Activated CD4-positive, alpha-beta T cell treated with anti-CD3 and anti-CD28 coated beads for 24 hours (primary cell): ENCODE measurements at places on chromosomes 7 and 10.

DNA sequence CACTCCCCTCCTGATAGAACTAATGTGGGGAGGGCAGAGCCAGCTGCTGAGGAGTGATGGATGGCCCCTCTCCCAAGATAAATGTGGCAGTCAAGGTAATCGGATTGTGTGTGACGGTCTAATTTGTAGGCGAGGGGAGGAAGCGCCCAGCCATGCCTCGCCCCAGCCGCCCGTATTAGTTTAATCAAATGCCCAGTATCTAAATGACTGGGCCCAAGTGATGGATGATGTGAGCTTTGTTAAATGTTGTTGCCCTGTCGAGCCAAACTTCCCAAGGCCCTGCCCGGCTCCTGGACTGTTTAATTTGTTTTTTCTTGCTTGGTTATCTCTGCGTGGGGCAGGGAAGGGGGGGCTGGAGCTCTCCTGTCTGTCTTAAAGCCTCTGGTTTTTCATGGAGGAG is 88.4 kb upstream of the PPIF start:
- DNase-seq: no peak

- no peak for DNase-seq
Measured at GRCh38 chr10:102436312-102436711, 3.9 kb upstream of the CUEDC2 start.

DNA sequence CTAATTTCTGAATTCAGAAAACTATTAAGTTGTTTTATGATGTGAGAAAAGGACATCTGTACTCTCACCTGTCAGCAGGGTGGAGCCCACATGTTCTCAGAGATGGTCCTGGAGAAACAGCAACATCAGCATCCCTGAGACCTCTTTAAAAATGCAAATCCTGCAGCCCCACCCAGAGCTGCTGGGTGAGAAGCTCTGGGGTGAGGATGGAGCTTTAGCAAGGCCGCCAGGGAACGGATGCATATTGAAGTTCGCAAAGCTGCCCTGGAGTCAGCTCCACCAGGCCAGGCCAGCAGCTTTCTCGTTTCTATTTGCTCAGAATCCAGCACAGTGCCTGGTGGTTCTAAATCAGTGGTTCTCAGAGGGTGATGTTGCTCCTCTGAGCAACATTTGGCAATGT is 49.1 kb downstream of the PRKCQ start:
- no peak for DNase-seq

DNA sequence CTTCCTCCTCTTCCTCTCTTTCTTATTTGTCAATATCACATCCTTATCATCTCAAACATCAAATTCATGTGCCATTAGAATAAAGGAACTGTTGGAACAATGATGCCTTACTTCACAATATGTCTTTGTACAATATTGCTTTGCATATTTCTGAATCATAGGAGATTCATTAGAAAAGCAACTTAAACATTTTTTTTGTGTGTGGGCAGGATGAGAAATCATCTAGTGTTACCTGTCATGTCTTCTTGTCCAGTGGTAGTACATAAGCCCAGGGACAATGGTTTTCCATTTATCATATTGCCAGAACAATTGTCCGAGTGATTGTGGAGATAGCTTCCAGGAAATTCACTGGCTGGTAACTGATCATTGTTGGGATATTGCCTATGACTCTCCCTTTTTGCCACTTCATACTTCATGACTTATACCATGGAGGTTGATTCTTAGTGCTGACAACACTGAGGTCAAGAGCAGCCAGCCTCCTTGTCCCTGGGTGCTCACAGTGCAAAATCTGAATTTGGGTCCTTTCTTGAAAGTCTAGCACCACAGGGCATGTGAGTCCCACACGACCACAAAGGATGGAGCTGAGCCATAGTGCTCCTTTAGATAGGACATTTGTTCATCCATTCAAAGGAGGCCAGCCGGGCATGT is 215.0 kb downstream of the MDFIC start:
- DNase-seq: no peak
